Ureter (tissue), 1 donor: ENCODE measurements at places on chromosomes 16 and 17. TPM values are rescaled to one million over a fixed set of nuclear protein-coding genes. Genes with fewer than 3 reads are reported as not detected.

The ABCC6 gene
- 0.29 TPM for total RNA-seq

The DBNDD1 gene
- total RNA-seq: 3.0 TPM

The ARHGAP44 gene
- 8.8 TPM for total RNA-seq

The APOBR gene
- 11.0 TPM for total RNA-seq

The ITGA3 gene
- 211 TPM for total RNA-seq

The IL34 gene
- total RNA-seq: 3.7 TPM

The TNP2 gene
- total RNA-seq: not detected

The AOC2 gene
- 3.6 TPM for total RNA-seq

- DNase-seq: peak; percentile 72
Measured at GRCh38 chr17:64327201-64327930, 63.3 kb downstream of the PECAM1 start.

- no peak for DNase-seq
Measured at GRCh38 chr16:59039066-59039720, 305.1 kb upstream of the GOT2 start.

DNA sequence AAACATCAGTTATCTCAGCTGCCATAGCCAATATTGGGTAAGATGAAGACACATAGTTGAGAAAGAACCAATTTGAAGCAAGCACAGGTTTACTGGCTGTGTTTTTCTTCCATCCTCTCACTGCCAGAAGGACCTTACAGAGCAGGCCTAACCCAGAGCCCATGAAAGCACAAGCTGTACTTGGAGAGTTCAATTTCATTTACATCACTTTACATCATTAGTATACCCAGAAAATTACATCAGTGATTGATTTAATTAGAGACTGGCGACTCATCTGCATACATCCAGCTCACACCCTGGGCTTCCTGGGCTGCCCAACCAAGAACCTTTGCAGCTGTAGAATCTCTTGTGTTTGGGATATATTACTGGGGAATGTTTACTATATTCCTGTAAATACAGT, 23.7 kb downstream of the LRRC36 start:
- DNase-seq: no peak

DNA sequence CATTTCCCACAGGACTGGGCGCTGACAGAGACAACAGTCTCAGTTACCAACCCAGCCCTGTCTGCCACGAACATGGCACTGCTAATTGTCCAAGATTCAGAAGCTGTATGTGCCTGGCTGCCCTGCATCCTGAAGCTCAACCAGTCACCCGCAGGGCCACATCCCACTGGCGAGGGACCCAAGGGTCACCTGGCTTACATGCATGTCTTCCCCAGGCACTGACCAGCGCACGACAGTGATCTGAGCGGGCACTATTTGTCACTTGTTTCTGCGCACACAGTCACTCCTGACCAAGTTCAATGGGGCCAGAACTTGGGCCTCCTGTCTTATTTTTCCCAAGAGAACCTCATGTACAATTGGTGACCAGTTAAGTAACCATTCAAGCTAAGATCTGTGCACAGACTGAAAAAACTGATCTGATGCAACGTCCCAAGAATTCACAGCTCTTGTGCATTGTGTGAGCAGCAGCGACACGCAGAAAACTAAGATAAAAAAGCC, 13.1 kb downstream of the USP7 start:
- DNase-seq: no peak

DNA sequence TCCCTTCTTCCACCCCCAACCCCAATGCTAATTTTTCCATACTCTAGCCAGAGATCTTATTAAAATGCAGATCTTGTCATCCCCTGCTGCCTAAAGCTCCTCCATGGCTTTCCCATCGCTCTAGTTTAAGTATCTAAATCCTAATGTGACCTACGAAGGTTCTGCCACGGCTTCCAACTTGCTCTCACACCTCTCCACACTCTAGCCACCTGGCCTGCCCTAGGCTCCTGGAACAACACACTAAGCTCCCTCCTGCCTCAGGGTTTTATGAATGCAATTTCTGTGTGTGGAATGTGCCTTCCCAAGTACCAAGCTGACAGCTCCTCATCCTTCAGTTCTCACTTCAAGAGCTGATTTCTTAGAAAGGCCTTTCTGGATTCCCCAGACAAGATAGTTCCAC, 16.6 kb downstream of the NXPH3 start:
- DNase-seq: no peak

DNA sequence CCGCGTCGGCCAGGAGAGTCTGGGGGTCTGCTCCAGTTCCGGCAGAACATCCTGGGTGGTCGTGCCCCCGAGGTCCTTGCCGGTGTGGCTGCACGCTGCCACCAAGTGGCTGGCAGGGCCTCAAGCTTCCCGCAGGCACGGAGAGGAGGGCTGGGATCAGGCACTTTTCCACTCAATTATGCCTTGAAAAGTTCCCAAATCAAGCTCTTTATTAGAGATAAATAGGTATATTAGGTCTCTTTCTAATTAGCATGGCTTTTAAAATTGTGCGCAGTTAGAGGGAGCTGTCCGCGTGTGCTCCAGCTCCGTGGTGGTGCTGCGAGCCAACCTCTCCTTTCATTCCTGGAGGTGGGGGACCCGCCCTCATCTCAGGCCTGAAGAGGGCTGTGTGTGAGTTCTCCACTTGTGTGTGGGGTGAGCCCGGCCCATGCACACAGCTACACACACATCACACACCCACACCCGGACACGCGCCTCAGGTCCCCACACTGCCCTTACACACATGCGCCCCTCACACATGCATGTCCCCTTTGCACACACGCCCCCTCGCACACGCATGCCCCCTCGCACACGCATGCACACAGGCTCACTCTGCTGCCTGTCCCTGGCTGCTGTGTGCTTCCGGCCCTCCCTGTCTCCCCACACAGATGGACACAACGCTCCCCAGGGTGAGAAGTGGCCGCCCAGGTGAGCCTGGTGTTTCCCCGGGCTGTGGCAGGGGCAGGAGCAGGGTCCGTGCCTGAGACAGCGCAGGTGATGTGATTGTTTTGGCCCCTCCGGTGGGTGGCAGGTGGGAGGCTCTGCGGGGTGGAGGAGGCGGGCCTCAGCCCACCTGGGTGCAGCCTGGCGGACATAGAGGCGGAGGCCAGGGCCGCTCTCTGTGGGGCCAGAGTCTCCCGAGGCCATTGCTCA, 28.8 kb downstream of the CACNA1H start:
- DNase-seq: no peak

DNA sequence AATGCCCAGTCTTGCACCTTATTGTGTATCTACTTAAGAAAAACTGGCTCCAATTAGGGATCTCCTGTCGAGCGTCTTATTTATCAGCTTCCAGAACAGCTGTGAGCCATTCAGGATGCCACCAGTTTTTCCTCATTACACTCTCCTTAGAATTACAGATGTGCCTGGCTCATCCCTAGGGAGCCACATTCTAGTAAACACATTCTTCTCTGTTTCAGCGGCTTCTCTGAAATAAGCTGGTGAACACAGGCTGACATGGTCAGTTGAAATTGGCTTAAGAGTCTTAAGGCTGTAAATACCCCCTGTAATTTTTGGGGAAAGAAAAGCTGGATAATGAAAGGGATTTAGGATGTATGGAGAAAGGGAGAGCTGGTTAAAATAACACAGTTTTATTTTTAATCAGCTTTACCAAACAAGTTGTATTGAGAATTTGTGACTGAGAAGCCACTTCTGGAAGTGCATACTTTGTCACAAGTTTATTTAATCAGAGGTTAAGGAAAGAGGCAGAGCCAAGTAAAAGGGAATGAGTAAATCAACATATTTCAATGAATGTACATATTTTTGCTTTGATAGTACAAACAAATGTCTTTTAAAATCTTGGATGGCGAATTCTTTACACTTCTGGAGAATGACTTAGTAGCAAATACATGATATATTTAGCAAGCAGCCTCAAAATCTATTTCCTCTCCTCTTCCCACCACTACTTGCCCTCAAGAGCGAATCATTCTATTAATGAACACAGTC, 562.0 kb upstream of the GOT2 start:
- DNase-seq: no peak

DNA sequence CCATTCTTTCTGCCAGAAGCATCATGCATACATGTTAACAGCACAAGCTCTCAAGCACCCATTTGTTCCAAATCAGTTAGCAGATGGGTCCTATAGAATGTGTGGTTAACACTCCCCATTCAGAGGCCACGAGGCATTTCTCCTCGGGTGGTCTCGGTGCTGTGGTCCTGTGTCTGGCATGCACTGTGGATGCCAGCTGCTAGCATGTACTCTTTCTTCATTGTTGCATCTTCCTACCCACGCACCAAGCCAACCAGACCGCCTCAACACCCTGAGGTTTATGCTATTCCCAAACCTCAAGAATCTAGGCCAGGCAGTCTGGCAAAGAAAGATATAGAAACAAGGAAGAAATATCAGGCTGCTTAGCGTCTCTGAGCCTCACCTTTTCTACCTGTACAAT, 27.8 kb upstream of the MRTFB start:
- no peak for DNase-seq

- no peak for DNase-seq
Measured at GRCh38 chr17:46773221-46773605, 45.3 kb downstream of the WNT3 start.

GRCh38 chr16:67782567-67783352, 23.6 kb downstream of the RANBP10 start:
- no peak for DNase-seq

DNA sequence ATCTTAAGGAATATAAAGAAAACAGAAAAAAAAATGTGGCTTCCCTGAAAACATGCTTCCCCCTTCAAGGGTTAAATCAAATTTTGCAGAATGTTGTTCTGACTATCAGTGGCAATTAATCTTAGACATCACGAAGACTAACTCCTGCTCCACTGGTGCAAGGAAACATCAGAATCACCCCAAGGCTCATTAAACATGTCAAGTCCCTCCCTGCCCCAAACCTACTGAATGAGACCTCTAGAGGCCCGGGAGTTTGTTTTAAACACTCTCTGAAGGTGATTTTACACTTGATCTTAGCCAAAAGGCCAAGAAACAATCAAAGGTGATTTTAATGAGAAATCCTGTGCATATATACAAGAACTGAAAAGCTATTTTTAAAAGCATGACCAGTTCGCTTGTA, 18.3 kb downstream of the PSME3IP1 start:
- no peak for DNase-seq

DNA sequence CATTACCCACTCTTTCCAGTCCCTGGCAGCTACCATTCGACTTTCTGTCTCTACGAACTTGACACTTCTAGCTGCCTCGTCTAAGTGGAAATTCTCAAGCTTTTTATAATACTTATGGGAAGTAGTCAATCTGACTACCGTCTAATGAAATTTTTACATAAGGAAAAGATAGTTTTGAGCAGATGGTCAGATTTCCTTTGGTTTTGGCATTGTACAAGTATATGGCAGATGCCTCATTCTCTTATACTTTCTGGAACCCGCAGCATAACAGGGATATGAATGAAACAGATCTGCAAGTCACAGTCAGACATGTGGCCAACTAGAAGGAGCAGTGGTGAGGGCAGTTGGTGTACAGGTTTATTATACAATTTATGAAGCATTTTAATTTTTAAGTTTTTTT, 146.0 kb downstream of the PITPNC1 start:
- DNase-seq: no peak

DNA sequence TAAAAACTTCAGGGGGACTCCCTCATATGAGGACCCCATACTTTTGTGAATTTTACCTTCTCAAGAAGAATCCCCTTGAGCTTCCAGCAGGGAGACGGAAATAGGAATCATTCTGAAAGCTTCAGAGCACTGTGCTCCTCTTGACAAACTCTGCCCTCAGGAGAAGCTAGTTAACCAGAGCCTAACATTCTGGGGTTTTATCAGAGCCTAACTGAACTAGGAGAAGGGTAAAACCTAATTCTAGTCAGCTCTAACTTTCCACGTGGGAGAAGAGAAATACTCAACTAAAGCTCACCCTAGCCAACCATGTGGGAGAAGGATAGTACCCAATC, 13.3 kb upstream of the SLC5A10 start:
- DNase-seq: no peak

GRCh38 chr16:88479793-88480760, 27.0 kb downstream of the ZFPM1 start:
- DNase-seq: no peak

- DNase-seq: peak; percentile 64
Measured at GRCh38 chr17:10772425-10773380, 31.2 kb downstream of the TMEM238L start.

- DNase-seq: no peak
Measured at GRCh38 chr17:9175700-9176467, 154.6 kb downstream of the NTN1 start.

DNA sequence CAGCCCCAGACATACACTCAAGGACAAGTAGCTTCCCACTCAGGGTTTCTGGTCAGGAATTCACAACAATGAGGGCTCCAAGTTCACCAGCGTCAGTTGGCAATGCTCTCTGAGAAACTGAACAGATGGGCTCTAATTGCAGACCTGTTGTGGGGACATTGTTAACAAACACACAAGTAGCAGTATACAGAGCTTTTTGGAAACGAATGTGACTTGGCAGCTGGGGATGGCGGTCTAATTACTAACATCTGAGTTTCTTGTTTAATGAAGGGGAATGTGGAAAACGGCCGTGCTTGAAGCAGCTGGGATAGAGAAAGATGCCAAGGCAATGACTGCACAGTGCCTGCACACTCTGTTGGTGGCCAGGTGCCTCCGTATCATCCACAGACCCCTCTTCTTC, 316.1 kb upstream of the IRX3 start:
- DNase-seq: no peak

- DNase-seq: no peak
Measured at GRCh38 chr17:74271281-74271680, 2.8 kb upstream of the DNAI2 start.
